ENCODE measurements at places on chromosomes 7 and 10.

GRCh38 chr7:27459021-27459730 lies 203.5 kb downstream of the HIBADH start:
- no peak for DNase-seq

DNA sequence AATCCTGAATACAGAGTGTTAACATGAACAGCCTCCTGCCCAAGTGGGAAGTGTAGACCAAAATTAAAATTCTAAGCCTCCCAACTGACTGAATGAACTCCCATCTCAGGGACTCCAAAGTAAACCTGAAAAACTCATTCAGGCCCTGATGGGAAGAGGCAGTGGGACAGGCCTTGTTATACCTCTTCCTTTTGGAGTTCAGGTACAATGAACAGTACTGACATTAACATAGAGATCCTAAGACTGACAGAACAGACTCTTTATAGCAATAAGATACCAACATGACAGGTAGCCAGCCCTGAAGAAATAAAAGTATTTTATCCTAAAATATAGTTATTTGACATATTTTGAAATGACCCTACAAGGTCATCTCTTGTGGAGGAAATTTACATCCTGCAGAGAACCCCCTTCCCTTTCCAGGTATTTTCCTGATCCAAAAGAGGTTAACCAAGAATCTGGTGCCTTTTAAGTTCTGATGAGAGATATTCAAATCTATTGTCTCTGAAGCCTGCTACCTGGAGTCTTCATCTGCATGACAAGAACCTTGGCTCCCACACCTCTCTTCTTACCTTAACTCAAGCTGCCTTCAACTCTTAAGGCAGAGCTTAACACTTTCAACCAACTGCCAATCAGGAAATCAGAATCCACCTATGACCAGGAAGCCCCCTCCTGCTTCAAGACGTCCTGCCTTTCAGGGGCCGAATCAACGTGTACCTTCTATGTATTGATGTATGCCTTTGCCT lies 103.3 kb upstream of the PFKP start:
- no peak for DNase-seq

DNA sequence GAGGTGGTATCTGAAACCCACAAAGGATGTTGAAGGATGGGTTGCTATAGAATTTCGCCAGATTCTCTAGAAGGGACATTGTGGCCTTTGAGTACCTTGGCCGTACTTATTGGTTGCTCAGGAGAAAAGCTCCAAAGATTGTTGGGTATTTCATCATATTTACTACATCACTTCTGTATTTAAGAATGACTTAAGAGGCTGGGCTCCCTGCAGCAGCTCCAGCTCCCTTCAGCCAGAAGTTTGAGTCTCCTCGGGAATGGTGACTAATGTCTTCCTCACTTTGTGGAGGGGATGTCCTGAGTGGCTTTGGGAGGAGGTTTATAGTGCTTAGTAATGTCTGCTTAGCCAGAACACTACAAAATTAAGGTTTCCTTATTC lies 18.1 kb downstream of the MINDY4 start:
- peak; percentile 80 for DNase-seq

GRCh38 chr7:33757563-33758165 lies 147.7 kb upstream of the BMPER start:
- DNase-seq = peak; percentile 64

DNA sequence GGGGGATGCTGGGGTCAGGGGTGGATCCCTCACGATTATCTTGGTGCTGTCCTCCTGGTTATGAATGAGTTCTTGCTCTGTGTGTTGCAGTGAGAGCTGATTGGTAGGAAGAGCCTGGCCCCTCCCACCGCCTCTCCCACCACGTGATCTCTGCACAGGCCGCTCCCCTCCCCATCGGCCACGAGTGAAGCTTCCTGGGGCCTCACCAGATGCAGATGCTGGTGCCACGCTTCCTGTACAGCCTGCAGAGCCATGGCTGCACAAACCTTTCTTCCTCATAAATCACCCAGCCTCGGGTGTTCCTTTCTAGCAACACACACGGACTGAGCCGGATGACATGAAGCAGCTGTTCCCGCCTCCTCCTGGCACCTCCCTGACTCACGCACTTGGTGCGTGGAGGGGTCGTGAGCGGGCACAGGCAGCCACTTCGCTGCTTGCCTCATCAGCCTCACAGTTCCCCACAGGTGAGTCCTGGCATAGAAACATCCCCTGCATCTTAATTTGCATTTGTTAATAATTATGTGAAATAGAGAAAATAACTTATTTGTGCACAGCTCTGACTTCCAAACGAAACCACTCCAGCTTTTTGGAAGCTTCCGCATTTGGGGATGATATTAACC lies 210.8 kb downstream of the ADARB2 start:
- no peak for DNase-seq

GRCh38 chr7:84948634-84949033 lies 238.2 kb downstream of the SEMA3D start:
- DNase-seq = peak; percentile 9

- DNase-seq = no peak
Observed at GRCh38 chr7:80950550-80950967, 31.7 kb upstream of the SEMA3C start.

DNA sequence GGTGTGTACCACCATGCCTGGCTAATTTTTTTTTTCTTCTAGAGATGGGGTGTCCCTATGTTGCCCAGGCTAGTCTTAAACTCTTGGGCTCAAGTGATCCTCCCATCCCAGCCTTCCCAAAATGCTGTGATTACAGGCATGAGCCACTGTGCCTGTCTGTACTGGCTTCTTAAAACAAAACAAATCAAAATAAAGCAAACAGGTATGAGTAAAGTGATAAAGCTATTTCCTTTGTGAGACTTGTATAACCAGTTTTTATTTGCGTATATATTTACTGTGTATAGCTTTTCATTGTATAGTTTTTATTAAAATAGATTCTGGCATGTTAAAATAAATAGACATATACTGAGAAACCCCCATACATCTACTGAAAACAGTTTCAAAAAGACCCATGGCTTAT lies 14.3 kb downstream of the LCOR start:
- DNase-seq = no peak

GRCh38 chr10:45441239-45442190 lies 67.5 kb downstream of the ALOX5 start:
- no peak for DNase-seq

DNA sequence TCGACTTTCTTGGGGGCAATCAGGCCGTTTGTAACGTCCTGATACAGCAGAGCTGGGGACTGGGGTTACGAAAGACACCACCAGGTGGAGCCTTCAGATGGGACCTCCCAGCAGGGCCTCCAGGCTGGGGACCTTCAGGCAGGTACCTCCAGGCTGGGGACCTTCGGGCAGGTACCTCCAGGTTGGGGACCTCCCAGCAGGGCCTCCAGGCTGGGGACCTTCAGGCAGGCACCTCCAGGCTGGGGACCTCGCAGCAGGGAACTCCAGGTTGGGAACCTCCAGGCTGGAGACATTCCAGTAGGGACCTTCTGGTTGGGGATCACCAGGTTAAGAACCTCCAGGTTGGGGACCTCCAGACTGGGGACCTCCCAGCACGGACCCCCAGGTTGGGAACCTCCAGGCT lies 23.5 kb upstream of the GPR146 start:
- no peak for DNase-seq

DNA sequence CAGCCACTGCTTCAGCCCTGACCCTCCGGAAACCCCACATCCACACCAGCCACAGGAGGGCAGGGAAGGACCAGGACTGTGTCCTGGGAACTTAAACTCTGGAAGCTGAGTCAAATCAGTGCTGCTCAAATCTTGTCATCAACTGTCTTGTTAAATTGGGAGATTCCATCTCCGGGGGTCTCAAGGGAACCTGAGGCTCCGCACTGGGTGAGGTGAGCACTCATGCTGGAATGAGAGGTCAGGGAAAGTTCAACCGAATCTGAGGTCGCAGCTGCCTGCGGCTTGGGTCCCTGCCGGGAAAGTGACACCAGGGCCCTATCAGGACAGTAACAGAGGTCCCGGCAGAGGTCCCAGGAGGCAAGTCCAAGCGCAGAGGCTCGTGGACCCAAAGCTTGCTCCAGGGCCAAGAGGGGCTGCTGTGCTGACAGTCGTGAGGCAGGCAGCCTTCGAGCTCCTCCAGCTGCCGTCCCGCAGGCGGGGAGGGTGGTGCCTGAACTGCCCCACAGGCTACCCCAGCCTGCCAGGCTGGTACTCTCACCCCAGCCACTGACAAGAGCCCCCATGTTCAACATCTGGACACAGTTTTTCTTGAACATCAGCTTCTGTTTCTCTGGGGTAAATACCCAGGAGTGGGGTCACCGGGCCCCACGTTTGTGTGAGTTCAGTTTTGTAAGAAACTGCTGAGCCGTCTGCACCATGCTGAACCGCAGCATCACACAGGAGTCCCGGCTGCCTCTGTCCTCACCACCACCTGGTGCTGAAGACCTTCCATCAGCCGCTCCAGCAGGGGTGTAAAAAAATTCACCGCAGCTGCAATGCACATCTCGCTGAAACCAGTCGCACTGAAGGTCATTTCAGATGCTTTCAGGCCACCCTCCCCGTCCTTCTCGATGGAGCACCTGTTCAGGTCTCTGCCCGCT lies 101.0 kb downstream of the DIP2C start:
- DNase-seq = no peak

GRCh38 chr10:110510086-110510485 lies 12.4 kb downstream of the DUSP5 start:
- DNase-seq = no peak

DNA sequence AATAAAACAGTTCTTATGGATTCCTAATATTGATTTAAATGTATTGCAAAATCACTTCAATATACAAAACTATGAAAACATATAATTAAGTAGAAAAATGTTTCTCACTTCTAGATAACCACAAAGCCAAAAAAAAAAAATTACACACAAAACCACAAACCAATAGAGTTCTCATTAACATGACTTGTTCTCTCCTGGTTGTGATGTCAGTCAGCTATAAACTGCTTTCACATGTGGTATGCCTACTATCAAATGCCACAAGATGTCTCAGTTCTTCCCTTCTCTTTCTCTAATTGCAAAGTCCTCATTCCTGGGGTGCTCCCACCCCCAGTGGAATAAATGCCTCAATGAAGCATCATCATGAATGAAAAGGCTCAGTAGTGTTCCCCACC lies 16.6 kb downstream of the GNAI1 start:
- peak; percentile 62 for DNase-seq

DNA sequence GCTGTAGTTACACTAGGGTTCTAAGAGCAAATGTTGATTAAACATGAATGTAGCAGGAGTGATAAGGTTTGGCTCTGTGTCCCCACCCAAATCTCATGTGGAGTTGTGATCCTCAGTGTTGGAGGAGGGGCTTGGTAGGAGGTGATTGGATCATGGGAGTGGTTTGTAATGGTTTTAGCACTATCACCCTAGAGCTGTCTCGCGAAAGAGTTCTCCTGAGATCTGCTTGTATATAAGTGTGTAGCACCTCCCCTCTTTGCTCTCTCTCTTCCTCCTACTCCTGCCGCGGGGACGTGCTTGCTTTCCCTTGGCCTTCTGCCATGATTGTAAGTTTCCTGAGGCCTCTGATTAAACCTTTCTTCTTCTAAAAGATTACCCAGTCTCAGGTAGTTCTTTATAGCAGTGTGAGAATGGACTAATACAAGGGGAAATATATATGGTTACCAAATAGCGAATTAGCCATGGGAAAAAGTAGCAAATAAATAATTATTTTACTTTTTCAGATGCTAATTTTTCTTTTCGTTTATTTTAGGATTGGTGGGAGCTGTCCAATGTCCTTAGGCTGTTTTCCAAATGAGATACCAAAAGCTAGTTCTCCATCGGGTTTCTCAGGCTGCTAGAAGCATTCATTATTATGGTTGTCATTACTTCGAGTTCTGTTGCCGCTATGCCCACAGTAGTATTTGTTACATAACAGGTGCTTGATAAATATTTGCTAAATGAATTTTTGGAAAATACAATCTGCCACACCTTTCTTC lies 58.7 kb downstream of the PTEN start:
- DNase-seq = no peak

- no peak for DNase-seq
Observed at GRCh38 chr7:86962623-86963022, 96.8 kb downstream of the ELAPOR2 start.

All from adipocyte (in vitro differentiated cells).